ENCODE measurements at places on chromosomes 5 and 9.

DNA sequence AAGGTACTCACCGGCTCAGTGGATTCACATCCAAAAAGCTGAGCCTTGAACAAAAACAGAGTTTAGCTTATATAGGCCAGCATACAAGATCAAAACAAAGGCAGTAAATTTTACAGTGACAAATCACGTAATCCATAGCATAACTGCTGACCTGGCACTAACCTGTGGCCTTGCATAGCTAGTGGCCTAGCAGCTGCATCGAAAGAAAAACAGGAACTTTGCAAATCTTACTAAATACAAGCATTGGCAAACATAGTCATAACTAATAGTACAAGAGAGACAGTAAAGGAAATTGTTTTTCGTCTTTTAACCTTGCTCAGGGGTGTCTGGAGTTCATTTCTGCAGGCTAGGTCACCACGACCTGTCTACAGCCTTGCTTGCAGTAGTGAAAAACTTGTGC, 4.8 kb downstream of the HSDL2 start:
- no peak for DNase-seq

GRCh38 chr5:166083183-166083959, 2208.1 kb upstream of the WWC1 start:
- no peak for DNase-seq

DNA sequence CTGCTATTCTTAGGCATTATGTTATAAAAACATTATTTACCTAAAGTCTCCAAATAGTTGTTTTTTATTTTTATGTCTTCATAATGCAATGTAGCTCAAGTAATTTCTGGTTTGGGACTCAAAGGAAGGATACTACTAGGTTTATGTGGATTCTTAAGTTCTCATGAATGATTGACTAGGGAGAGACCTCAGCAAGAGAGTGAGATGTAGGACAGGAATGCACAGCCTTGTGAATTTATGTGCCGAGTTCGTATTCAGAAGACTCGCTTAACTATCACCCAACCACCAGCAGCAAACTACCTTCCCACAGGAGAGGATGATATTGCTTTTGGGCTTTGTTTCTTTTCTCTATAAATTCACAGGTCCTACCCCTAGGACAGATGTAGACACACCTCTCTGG, 282.9 kb downstream of the ARHGEF28 start:
- no peak for DNase-seq

GRCh38 chr5:113302120-113302519, 132.7 kb downstream of the TSSK1B start:
- no peak for DNase-seq

GRCh38 chr5:151628112-151628823, 37.1 kb upstream of the FAT2 start:
- DNase-seq = no peak

- no peak for DNase-seq
These were observed 9.6 kb upstream of the MED10 start for GRCh38 chr5:6387970-6388369.

DNA sequence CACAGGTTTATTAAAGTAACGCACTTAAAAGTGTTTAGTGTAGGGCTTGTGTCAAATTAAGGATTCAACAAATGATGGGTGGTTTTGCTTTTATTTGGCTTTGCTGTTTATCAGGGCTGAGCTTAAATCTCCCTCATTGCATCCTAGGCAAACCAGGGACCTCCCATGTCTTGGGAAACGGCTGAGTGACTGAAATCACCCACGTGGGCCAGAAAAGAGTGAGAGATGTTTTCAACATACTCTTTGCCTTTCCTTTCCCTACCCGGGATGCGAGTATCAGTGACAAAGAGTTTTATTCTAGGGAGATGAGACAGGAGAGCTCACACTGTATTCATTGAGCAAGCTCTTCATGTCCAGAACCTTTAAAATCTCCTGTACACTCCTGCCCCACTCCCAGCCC, 23.3 kb downstream of the KCNMB1 start:
- DNase-seq = no peak

- no peak for DNase-seq
These were observed 65.5 kb downstream of the NACC2 start for GRCh38 chr9:136029556-136029955.

GRCh38 chr5:140073296-140073695, 30.2 kb upstream of the NRG2 start:
- peak; percentile 11 for DNase-seq

GRCh38 chr9:129640871-129641749, 841 bp downstream of the ASB6 start:
- DNase-seq = no peak

- DNase-seq = peak; percentile 83
These were observed 773.4 kb downstream of the BRINP1 start for GRCh38 chr9:118595719-118596305.

DNA sequence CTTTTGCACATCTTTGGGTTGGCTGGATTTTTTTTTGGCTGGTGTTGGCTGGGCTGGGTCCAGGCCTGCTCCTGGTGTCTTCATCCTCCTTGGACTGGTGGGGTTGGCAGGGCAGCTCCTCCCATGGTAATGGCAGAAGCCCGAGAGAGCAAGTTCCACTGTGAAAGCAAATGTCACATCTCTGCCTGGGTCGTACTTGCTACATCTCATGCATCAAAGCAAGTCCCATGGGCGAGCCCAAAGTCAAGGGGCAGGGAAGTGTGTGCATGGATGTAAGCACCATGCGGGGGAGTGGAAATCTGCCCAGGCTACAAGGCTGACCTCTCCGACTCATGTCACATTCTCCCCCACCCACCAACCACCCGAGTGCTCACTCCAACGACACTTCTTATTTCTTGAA, 26.7 kb downstream of the NKX2-5 start:
- DNase-seq = no peak

DNA sequence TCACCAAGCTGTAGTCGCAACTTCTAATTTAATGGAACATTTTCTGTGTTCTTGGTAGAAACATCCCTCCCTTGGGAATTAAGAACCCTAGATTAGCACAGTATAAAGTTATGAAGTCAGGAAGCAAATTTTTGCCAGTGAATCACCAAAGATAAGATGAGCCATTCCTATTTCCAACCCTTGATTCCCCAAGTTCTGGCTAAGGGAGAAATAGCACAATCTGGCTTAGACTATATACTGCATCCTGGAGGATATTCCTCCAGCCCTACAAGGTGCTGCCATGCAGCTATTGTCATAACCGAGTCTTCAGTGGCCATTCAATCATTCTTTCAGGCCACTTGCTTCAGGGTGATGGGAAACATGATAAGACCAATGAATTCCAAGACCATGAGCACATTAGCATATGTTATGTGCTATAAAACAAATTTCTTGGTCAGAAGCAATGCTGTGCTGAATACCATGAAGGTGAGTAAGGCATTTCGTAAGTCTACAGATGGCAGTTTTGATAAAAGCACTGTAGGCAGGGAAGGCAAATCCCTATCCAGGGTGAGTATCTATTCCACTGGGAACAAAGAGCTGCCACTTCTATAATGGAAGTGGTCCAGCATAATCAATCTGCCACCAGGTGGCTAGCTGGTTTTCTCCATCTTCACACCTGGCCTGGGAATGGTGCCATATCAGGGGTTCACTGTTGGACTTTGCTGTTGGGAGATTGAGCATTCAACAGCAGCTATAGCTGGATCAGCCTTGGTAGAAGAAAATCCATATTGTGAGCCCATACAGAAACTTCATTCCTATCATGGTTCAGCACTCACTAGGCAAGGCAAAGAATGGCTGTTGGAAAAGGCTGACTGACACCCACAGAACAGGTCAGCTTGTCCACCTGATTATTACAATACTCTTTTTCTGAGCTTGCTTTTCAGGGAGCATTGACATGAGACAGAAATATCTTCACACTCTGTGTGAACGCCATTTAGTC, 19.6 kb upstream of the ARL15 start:
- DNase-seq = peak; percentile 96

GRCh38 chr5:169917500-169917899, 62.8 kb downstream of the INSYN2B start:
- no peak for DNase-seq
